AML-193 (cell line): ENCODE measurements at places on chromosomes 5 and 9.

GRCh38 chr9:92636627-92637026 is 33.3 kb downstream of the IPPK start:
- DNase-seq, result no peak

GRCh38 chr5:138182808-138183207 is 3.9 kb downstream of the KIF20A start:
- DNase-seq, result no peak

DNA sequence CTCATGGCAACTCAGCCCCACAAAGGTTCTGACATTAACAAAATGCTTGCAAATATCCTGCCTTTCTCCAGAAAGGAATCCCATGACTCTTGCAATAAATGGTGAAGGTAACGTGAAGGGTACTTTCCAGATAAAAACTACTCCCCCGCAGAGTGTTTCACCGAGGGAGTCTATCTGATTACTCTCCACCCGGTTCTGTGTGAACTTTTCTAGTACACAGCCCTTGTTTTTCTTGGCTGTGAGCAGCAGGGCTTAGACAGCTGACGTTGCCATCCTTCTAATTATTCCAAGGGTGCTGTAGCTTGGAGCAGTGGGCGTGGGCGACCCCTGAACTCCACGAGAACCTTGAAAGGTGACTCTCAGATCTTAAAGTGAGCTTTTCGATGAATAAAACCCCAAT is 276.0 kb upstream of the IRX4 start:
- no peak for DNase-seq

GRCh38 chr9:128823903-128824406 is 5.6 kb downstream of the SPOUT1 start:
- DNase-seq, result no peak

DNA sequence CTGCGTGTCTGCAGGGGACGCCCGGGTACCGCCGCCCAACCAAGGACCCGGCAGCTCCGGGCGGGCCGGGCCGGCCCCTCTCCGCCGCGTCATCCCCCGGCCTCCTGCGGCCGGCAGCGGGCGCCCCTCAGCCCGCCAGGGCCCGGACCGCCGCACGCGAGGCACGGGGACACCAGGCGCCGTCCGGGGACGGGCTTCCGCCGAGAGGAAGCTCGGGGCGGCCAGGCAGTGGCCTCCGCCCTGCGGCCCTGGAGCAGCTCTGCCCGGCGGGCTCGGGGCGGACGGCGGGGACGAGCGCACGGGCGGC is 373 bp downstream of the FBXW5 start:
- DNase-seq, result peak; percentile 39

DNA sequence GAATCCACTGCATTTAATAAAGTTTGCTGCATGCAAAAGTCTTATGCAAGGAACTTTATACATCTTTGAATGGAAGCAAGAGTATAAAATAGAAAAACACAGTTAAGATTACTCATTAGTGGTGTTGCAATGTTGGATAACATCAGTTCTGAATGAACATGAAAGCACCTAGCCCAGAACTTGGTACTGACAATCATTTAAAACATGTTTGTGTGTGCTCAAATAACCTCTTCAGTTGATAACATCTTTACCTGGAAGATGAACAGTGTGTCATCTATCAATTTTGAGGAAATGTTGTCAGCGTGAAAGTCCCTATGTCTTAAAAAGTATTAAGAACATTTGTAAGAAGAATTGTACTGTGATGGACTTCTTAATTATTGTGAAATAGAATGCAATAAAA is 370.4 kb upstream of the GRAMD2B start:
- no peak for DNase-seq

- DNase-seq, result no peak
Measured at GRCh38 chr5:54470677-54471076, 15.2 kb downstream of the HSPB3 start.

DNA sequence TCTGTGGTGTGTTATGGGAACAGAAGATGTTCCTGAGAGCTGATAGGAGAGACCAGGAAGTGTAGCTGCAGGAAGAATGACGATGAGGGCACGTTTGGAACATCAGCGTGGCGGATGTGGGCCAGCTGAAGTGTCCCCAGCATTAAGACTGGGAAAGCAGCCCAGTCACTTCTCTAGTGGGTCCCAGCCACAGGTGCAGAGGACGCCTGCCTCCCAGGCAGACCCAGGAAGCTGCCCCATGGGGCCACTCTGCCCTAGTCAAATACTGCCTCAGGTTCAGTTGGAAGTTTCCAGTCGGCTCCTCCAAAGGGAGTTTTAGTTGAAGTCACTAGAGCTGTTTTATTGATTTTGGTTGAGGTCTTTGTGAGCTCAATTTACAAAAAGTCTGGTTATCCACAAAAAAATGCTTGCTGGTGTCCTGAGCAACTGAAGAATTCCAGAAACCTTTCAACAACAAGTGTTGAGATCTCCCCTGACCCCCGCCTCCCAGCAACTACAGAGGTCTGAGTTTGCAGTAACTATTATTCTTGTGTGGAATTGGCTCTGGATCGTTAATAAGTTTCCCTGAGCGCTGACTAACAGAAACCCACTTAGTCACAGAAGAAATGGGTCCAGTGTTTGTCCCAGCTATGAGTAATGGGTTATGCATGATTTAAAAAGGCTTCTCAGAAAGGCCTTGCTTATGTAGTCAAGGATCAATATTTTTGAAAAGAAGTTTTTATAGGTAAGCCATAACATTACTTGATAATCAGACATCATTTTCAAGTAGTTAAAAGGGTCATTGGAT is 294.1 kb downstream of the FANCC start:
- DNase-seq, result no peak

GRCh38 chr5:168600409-168600808 is 21.2 kb upstream of the PANK3 start:
- no peak for DNase-seq

- DNase-seq, result no peak
Measured at GRCh38 chr5:151591144-151591819, at the start of gene FAT2. FAT2 (minus strand) TSS chr5:151591331; CDS start chr5:151568931, 22,400 bp downstream.

DNA sequence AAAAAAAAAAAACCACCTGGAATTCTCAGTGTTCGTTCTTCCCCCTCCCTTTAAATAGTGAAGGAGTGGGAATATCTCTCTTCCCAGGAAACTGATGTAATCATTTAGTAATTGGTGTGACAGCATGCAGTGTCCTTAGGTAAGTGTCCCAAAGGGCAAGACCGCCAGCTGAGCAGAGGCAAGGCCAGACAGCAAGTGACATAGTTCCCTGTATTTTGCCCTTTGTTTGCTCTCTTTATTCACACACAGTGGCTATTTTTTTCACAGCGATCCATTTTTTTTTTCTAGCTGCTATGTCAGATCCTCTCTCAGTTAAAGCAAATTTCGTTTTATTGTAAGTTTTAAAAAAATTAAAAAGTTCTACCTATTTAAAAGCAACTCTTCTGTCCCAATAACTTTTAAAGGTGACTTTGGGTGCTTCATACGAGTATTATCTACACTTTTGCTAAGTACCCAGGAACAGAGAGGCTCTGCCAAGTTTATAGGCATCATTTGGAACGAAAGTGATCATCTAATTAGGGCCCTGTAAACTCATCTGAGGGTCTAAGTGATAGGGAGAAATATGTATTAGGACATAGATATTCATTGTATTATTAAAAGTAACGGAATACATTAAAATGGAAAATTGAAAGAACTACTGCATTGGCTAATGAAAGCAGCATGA is 98.2 kb upstream of the ALDH1A1 start:
- DNase-seq, result no peak

DNA sequence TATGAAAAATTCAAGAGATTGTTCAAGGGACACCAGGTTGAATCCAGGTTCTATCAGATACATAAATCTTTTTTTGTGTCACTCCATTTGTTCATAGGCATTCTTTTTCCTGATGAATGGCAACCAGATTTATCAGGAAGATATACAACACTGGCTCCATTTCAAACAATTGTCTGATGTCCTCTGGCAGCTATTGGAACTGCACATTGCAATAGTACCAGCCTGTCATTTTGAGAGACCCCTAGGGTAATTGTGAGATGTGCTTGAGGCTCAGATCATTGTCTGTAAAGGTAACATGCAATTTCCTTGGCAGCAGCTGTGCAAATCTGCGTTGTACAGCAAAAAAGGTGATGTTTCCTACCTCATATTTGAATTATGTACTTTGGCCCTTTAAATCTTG is 25.9 kb downstream of the KCTD16 start:
- no peak for DNase-seq

DNA sequence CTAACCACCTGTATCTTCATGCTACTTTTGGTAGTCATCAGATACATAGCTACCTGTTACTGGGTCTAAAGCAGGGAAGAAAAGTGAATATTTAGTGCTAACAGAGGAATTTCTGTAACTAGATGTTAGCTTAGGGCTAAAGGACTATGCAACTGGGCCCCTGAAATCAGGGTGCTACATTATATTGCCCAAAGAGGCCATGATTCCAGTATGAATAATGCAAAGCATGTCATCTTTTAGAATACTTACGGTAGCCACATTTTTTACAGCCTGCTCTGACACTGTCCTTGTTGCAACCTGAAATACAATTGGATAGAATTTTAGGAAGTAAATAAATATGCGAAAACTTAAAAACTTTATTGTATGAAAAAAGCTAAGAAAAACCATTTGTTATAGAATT is 14.4 kb downstream of the SREK1IP1 start:
- DNase-seq, result no peak

GRCh38 chr9:131273856-131274673 is 2.2 kb downstream of the FAM78A start:
- peak; percentile 60 for DNase-seq

GRCh38 chr5:1015507-1015906 is 6.9 kb downstream of the NKD2 start:
- DNase-seq, result no peak
